ENCODE measurements at places on chromosomes 5 and 9.
A peak's percentile ranks its signal among the peaks of the same experiment; 100 is the strongest.

DNA sequence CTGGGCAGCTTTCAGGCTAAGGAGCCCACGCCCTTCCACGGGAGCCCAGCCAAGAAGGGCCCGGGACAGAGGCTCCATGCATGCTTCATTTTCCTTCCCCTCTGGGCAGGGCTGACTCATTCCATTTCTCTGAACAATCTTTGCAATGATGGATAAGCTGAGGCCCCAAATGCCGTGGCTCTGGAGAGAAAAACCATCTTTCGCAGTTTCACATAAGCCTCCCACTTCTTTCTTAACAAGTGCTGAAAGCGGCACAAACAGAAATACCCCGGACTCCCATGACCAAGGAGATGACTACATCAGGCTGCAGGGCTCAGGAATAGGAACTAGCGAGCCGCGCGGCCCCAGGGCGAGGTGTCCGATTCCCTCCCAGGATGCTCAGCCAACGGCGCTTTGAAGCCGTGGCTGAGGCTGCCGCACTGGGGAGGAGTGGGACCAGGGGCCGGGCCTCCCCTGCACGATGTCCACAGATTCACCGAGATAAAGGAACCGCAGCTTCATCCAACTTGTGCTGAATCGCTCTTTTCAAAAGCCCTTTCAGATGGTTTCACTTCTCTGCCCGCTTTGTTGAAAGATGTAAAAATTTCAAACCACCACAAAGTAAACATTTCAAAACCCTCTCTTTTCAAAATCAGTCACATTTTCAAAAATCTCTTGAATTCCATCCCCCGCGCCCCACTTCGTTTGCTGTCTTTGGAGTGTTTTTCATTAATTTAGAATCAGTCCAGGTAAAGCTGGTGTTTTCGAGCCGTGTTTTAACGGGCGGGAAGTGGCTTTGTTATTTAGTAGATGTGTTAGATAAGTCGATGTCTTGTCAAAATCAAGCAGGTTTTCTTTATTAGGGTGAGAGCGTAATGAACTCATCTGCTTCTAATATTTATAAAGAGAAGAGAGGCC lies 96.5 kb upstream of the LMX1B start:
- peak; percentile 82 for DNase-seq

- DNase-seq, result no peak
Observed at GRCh38 chr5:82745016-82745415, 332.2 kb downstream of the TMEM167A start.

- peak; percentile 42 for DNase-seq
Observed at GRCh38 chr9:38066197-38066913, 2.7 kb downstream of the SHB start.

GRCh38 chr9:118331622-118332045 lies 627.4 kb downstream of the TLR4 start:
- no peak for DNase-seq

DNA sequence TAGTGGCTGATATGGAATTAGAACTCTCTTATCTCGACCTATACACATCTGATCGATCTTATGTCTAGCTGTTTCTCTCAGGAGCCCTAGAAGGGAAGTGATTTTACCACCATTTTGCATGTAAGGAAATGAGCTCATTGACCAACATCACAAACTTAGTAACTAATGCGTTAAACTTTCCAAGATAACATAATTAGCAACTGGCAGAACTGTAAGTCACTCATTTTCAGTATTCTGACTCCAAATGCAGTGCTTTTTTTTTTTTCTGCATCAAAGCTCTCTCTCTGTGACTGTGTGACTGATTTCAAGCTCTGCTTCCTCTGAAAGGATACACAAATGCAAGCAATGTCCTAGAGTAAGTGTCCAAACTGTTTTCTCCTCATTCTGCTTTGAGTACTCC lies 68.1 kb upstream of the FBXL7 start:
- DNase-seq, result no peak

DNA sequence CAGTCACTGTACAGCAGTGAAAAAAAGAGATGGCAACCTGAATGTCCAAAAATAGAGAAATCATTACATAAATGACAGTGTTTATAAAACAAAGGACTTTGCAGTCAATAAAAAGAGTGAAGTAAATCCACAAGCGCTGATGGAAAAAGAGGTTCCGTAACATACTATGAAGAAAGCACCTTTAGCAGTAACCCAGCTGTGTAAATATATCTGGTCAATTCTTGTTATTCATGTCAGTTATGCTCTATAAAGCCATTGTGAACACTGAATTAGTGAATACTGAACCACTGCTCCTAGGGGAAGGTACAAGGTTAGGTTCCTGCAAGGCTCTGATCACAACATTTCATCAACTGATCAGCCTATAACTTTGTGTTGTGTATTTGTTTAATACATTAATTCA lies 39.5 kb downstream of the CCNJL start:
- no peak for DNase-seq

DNA sequence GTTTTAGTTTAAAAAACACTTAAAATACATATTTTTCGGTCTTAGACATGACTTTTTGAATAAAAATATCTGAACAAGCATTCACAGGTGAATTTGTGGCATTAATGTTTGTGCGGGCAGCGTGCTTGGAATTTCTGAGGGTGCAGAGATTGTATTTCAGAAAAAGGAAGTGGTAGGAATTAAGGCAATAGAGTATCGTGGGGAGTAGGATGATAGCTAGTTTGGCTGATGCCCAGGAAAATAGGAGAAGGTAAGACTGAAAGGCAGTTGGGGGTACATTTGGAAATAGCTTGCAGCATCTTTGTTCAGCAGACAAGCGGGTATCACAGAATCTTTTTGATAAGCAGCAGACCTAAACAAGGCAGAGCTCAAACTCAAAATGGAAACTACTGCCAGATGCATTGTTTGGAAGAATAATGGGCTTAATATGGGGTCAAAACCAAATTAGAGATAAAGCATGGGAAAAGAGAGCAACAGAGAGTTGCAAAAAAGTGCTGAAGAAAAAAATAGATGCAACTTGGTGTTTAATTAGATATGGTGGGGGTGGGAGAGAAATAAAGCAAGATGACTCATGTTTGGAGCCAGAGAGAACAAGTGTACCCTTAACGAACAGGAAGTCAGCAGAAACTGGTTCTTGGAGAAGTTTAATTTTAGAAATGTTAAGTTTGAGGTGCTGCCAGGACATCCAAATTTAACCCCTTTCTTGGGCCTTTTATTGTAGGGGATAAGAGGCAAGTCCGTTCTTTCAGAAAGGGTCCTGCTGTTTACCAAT lies 85.7 kb upstream of the ARRDC3 start:
- DNase-seq, result no peak
